Common myeloid progenitor, CD34-positive (primary cell): ENCODE measurements at places on chromosomes 1 and 21.

- peak; percentile 20 for DNase-seq
Observed at GRCh38 chr1:210342986-210343780, 14.5 kb downstream of the HHAT start.

DNA sequence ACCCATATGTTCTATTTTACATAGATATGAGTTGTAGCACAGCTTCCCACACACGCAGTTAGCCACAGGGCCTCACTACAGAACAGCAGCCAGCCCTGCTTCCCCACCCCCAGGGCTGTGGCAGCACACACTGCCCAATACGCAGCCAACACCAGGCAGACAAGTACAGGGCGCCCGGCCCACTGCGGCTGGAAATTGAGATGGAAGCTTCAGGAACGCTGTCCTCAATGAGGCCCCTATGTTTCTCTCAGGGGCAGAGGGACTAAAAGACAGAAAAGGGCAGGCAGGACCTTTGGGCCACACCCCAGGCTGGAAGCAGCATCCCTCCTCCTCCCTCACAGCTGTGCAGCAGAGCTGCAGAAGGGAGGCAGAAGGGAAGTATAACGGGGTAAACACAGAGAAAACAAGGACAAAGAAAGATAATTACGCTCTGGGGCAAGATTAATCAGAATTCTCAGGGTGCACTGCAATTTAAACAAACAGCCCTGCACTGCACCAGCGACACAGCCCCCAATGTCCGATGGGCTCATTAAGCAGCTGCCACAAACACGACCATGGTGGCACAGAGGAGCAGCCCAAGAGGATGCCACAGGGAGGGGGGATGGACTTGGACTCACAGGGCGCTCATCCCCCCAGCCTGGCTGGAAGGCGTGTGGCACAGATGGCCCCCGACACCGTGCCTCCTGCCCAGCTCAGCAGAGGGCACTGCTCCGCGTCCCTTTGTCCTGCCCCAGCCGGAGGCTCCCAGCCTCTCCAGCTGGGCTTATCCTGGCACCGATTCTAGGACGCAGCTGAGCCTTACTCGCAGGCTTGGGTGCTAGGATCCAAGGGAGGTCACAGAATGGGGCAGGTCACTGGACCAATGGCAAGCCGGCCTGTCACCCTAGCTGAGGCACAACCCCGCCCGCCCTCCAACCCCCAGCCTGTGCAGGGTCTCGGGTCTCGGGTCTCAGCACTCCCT is 14.2 kb downstream of the WDR4 start:
- DNase-seq: no peak

GRCh38 chr1:36366091-36366661 is 19.5 kb downstream of the STK40 start:
- peak; percentile 98 for DNase-seq

DNA sequence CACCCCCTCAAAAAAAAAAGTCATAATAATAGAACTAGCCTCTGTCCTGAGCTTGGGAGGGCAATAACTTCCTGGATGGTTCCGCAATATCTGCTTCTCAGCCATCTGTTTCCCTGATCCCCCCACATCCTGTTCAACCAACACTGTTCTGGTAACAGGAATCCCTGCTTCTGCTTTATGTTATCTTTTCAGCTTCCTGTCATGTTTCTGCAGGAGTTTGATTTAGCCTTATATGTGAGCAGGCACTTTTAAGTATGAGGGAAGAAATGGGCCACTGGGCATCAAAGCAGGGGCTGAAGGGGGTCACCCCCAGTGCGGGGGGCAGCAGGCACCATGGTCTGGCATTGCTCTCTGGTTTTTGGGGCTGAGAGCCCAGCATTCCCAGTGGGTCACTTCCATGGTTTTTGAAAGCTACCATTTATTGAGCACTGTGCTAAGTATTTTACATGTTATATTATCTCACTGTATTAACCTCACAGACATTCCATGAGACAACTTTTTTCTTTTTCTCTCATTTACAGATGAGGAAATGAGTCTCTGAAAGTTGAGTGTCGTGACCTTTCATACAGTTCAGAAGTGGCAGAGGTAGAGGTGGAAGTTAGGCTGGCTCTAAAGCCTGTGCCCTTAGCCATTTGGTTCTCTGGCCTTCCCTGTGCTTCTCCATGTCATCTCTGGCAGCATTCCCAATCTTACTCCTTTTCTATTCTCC is 61.9 kb downstream of the DNTTIP2 start:
- peak; percentile 100 for DNase-seq

- DNase-seq: no peak
Observed at GRCh38 chr1:167654975-167655575, 25.0 kb downstream of the RCSD1 start.

DNA sequence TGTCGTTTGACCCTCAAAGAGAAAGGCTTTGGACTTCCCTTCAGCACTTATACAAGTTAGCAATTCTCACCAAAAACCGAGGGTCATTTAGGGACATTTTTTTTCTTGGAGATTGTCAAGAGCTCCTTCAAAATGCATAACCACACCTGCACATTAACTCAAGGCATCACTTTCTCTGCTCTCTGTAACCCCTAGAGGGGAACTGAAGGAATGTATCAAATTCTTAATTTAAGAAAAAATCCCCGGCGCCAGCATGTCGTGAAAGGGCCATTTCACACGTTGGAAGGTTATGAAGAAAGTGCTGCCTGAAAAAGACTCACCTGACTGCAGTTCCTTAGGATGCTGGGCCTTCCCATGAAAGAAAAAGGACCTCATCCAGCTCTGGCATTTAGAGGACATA is 131.6 kb upstream of the ZC3H12A start:
- DNase-seq: no peak

DNA sequence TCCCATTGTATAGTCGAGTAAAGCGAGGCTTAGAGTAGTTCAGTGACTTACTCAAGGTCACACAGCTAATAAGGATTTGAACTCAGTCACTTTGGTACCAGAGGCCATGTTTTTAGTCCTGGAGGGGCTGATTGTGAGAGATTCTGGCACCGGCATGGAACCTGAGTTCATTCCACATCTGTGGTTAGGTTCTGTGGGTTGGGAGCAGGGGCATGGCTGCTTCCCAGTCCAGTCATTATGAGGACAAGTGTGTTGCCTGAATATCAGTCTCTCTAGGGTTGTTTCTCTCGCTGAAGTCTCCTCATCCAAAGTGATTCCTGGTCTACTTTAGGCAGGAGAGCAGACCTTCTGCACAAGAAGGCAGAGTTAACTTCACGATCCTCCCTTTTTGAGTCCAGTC is 90.6 kb downstream of the C1orf94 start:
- no peak for DNase-seq

DNA sequence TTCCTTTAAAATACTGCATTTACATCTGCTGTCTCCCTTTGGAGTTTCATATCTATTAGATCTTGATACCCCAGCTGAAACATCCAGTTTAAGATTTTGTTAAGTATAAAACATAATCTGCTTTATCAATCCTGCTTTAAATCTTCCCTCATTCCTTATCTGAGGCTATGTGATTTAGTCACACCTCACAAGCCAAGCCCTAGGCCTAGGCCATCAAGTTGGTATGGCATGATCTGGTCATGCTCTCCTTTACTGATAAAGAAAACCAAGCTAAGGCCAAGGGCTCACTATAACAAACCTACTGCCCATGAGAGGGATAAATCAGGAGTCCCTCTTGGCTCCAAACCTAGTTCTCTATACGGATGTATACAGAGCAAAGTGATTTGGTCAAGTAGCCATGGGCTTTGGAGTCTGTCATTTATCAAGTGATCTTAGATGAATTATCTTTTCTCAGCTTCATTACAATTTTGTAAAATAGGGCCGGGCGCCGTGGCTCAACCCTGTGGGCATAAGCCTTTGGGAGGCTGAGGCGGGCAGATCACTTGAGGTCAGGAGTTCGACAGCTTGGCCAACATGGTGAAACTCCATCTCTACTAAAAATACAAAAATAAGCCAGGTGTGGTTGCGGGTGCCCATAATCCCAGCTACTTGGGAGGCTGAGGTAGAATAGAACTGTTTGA is 22.8 kb downstream of the ENSA start:
- DNase-seq: no peak

DNA sequence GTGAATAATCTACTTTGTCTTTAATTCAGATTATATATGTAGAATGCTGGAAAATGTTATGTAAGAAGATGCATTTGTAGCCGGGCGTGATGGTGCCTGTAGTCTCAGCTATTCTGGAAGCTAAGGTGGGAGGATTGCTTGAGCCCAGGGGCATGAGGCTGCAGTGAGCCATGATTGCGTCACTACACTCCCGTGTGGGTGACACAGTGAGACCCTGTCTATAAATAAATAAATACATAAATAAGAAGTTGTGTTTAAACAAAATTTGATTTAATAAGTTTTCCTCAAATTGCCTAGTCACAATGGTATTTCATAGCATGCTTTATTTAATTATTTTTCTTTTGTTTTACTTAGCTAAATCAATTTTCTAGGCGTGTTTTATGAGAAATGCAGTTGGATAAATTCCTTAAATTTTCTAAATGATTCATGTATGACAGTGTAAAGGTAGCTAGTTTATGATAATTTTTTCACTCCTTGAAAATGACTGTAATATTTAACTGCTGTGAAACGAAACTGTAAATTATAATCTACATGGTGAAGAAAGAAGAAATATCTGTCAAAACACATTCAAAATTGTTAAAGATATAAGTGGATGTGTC is 232.6 kb downstream of the SRGAP2C start:
- DNase-seq: no peak

- DNase-seq: no peak
Observed at GRCh38 chr1:207500306-207500705, 4.3 kb downstream of the CR1 start.

DNA sequence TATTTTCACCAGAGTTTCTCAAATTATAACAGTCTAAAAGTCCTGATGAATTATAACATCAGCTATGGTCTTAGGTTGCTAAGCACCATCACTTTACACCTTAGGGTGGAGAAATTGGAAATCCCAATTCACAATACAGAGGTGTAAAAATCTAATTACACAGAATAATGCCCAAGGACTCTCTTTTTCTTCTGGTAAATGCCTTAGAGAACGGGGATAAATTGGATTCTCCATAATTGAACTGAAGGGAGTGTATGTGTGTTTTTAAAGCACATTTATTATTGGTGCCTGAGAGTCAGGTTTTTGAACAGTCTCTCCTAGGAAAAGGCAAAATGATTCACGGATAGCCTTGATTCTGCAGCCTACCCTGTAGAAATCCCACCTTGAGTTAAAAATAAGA is 66.8 kb downstream of the NIBAN1 start:
- no peak for DNase-seq

DNA sequence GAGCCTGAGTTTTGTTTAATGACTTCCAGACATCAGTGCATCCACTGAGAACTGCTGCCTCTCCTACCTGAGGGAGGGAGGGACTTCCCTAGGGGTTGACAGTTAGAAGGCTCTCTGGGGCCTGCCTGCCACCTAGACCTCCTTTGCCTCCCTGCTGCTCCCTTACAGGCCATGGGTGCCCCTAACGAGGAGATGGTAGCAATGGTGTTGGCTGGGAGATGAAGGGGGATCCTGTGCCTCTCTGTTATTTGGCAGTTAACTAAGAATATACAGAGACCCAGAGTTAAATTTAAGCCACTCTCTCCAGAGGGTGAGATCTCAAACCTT is 66.1 kb downstream of the UBE2U start:
- no peak for DNase-seq

GRCh38 chr21:39662411-39662953 is 49.7 kb downstream of the B3GALT5 start:
- no peak for DNase-seq

DNA sequence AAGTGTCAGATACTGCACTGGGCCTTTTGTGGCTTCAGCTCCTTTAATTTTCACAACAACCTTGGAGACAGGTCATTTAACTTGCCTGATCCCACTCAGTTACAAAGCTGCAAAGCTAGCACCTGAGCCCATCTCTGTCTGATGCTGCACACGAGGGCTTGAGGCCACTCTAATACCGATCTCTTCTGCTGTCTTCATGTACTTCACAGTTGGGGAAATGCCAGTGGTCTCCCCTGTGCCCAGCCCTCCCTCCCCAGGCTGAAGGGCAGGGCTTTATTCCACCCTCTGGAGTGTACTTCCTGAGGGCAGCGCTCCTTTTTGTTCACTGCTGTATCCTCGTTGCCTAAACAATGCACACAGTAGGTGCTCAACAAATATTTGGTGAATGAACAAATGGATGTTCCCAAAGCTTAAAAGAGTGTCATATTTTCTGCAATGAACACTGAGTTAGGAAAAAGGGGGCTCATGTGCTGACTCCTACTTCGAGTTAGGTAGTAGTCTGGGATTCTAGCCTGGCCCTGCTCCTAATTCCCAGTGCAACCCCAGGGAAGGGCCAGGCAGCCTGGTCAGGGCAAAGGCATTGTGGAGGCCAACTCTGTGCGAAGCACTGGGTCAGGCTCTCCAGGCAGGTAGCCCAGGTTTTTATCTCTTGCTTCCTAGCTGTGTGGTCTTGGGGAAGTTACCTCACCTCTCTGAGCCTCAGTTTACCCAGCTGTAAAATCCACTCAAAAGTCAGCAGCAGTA is 1.1 kb downstream of the TMCO4 start:
- DNase-seq: no peak

GRCh38 chr21:31837618-31838390 is 35.0 kb upstream of the HUNK start:
- DNase-seq: peak; percentile 18

- DNase-seq: peak; percentile 84
Observed at GRCh38 chr1:47532921-47533792, 95.3 kb downstream of the FOXD2 start.

DNA sequence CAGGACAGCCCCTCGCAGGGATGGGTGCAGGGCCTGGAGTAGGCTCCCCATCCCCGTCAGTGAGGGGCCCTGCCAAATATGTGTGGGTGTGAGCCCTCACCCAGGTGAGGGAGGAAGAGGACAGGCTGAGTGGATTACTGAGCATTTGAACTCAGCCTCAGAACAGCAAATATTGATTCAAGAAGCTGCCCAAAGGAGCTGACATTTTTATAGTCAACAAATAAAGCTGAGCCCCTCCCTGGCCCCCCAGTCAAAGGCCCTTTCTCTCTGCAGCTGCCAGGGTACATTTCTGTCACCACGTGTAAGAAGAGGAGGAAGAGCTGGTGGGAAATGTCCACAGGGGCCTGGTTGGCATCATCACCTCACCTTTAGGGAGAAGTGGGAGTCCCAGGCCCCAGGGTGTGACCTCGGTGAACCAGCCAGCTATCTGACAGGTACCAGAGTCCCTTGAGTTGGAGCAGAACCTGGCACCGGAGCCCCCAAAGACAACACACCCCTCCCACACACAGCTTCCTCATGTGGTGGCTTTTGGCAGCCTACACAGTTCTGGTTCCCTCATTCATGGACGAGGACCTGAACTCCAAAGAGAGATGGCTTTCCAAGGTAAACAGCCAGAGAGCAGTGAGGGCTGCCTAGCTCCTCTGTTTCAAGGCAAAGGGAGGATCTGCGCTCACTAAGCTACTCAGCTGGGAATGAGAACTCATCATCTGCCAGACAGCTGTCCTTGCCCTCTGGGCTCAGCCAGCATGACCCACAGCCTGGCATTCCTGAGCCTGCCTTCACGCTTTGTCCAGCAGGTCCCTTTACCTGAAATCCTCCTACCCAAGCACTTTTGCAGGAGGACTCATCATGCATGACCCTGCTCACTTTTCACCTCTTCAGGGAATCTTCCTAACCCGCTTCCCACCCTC is 43.0 kb upstream of the TENT5C start:
- no peak for DNase-seq

DNA sequence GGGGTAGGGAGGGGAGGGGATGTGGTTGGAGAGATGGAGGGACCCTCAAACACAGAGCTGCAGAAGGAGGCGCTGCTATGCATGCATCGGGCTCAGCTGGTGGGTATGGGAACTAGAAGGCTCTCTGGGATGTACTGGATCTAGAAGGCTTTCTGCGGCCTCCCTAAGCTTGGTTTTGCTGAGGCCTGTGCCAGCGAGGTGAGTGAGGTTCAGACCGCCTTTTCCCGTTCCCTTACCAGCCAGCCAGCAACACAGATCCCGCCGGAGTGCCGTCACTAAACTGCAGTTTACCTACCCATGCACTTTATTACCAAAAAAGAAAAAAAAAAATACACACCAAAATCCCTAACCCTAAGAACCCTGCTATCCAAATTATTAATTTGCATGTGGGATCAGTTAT is 180.2 kb downstream of the PRDM16 start:
- DNase-seq: no peak
